ENCODE measurements at places on chromosomes 1 and 21. TPM values are rescaled to one million over a fixed set of nuclear protein-coding genes. Genes with fewer than 3 reads are reported as not detected.

DNA sequence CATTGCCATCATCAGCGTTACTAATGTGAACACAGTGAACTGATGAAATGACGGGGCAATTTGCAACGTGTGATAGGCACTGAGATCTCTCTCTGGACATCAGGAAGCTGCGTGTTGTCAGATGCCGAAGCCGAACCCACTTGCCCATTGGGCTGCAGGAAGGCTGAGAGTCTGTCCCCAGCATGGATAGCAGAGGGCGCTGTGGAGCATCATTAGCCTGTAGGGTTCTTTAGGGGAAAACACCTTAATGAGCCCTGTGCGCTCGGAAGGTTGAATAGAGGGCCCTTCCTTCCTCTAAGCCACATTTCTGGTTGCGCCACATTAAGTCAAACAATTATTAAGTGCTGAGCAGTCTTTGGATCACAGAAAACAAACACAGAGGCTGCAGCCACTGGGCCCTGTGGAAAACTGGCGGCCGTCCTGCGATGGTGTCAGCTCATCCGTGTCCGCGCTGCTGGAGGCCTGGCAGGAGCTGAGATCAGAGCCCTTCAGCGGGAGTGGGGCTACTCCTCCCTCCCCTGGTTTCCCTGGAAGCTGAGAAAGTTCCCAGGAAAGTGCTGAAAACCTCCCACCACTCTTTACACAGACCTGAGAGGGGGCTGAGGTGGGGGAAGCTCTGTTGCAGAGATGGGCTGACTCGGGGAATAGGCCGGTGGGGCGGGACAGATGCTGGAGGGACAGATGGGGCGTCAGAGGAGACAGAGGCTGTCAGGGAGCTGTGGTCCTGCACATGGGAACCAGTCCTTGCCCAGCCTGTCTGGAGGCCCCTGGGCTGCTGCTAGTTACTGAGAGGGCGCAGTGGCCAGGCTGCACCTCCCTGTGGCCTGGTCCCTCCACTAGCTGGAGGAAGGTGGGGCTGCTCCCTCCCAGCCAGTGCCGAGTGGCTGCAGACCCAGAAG lies 12.7 kb downstream of the TFF2 start:
- DNase-seq, result peak; percentile 9

DNA sequence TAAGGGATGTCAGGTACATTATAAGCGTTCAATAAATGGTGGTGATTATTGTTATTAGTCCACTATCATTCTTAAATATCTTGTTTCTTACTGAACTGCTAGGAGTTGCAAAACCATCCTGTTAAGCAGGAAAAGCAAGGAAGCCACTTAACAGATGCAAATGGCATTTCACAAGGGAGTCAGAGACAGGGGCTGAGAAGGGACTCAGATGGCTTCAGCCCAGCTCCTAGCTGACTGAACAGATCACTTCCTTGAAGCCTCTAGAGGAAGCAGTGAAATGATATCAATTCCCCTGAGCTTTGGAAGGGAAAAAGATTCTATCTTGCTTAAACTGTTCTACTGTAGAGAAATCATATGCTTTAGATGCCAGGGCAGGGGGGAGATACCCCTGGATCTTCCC lies 151.5 kb downstream of the ST6GALNAC5 start:
- no peak for DNase-seq

DNA sequence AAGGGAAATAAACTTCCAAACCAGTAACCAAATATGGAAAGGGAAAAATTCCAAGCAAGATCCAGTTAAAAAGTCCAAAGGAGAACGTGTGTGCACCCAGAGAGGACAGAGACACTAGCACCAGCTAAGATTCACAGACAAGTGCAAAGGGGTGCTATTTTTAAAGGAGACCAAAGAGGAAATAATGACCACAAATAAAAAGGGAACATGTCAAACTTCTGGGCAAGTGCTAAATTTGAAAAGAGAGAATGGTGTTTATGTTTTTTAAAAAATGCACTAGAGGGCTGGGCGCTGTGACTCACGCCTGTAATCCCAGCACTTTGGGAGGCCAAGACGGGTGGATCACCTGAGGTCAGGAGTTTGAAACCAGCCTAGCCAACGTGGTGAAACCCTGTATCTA lies 8.6 kb downstream of the JAM2 start:
- no peak for DNase-seq

DNA sequence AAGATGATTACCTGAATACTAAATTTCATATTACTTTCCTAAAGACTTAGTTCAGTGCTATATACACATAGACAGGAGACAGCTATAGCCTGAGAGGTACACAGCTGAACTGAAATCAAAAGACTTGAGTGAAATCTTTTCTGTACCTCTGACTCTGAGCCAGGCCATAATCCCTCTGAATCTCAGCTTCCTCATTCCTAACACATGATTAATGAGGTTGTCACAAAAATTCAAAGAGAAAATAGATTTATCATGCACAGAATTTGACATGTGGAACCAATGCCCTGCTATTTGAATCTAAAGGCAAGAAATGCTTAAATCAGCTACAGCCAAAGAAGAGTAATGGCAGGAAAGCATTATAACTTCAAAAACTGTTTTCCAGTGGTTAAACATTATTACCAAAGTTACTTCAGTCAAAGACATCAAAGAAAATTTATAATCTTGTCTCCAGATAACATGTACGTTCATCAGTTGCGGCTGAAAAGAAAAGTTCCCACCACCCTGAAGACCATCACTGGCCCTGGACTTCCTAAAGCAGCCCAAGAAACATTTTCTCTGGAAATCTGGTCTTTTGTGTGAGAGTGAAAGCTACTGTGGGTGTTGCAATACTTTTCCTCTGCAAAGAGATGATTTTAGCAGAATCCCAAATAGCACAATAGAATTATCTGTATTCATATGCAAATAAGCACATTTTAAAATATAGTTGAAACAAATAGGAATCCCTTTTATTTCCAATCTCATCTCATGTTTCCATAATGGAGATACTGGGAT lies 13.8 kb upstream of the ATP1A1 start:
- no peak for DNase-seq

GRCh38 chr1:231919886-231920285 lies 293.3 kb downstream of the DISC1 start:
- no peak for DNase-seq

DNA sequence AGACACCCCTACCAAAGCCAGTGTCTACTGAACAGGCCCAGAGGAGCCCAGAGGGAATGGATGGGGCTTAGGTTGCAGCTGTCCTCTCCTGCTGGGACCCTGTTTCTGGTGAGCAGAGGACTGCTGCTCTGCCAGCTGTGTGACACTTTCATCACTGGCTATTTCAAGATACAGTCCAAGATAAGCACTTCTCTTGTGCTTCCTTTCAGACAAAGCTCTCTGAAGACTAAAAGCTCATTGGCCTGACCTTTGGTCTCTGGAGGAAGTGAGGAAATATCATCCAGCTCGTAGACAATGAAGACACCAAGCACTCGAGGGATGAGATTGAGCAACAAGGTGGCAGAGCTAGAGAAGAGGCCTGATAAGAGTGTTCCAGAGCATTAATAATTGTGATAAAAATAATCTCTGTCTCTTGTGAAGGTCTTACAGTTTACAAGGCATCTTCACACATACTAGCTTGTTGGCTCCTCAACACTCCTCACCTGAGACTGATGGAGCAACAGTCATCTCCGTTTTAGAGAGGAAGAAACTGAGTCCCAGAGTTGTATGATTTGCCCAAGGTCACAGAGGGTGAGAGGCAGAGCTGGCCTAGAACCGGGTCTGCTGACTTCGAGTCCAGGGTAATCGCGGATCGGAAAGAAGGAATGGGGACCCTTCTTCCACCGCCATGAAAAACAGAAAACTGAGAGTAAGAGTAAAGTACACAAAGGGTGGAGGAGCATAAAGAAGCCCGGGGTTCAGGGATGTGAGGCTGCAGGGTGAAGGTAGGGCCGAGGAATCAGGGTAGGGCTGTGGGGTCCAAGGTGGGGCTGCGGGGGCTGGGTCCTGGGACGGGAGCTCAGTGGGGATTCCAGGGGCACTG lies 666 bp downstream of the PAFAH2 start:
- no peak for DNase-seq

Gene MATN1
- not detected for total RNA-seq

- no peak for DNase-seq
These were observed 642 bp downstream of the RSRP1 start for GRCh38 chr1:25246600-25247023.

DNA sequence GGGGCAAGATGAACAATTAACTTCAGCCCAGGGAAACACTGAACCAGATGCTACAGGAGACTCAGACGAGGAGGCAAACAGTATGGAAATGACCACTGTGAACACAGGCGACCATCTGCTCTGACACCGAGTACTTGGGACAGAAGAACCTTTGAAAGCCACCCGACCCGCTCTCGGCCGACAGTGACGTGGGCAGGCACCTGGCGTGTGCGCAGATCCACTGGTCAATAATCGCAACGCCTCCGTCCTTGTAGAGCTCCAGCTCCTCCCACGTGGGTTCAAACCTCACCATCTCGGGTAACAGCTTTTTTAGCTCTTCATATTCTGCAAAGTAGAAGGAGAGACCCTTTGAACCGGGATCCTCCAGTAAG lies 20.3 kb downstream of the POFUT2 start:
- DNase-seq, result no peak

DNA sequence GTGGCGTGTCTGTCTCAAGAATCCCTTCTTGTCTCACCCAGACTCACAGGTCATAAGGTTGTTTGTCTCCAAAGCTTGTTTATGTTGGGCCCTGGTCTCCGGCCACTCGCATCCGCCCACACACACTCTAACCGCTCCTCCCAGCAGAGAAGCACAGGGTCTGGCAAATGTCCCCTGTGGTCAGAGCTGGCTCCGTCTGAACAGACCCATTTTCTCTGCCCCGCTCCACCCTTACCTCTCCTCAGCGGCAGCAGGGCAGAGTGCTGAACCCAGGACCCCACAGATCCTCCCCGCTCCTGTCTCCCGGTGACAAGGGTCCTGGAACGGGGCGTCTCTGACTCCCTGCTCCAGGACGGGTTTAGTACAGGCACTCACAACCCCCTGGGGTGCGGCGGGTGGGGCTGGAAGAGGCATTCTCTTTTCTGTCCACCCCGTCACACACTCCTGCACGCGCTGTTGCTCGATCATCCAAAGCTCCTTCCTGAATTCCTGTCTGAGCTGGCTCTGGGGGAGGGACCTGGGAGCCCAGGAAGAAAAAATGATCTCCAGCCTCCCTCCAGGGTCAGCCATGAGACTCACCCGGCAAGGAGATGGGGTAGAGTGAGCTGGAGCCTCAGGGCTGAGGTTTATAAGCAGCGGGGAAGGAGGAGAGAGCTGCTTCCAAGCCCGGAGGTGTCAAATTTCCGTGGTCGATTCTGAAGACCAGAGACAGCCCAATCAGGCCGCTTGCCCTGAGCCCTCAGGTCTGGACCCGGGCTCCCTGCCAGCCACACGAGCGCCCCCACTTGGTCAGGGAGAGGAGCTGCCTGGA lies at the start of gene S100A13:
Gene S100A13 (minus strand): TSS at position 602 of the 811 bp plus-strand sequence. CDS start 1,033 bp downstream, outside the sequence.
- DNase-seq, result peak; percentile 67

DNA sequence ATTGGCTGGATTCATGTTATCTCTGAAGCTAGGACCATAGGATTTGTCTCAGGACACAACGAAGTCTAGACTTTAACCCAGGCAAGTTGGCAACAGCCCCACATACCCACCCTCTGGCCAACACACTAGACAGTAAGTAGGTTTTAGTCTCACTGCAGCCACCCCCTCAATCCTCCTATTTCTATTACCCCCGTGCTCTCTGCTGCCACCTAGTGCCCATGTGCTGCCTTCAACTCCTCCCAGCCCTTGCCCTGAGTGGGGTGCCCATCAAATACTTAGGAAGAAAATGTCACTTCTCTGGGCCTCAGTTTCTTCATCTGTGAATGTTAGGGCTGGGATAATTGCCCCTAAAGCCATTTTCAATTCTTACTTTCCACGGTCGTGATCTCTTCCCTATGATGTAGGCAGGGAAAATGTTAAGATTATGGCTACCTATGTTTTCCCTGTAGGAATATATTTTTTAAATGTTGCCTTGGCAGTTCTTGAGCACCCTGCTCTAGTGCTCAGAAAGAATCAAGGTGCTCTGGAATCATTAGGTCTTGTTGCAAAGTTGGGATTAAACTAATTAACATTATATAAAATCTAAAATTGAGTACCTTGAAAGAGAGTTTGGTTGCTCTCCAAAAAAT lies 213.0 kb downstream of the LMX1A start:
- no peak for DNase-seq

DNA sequence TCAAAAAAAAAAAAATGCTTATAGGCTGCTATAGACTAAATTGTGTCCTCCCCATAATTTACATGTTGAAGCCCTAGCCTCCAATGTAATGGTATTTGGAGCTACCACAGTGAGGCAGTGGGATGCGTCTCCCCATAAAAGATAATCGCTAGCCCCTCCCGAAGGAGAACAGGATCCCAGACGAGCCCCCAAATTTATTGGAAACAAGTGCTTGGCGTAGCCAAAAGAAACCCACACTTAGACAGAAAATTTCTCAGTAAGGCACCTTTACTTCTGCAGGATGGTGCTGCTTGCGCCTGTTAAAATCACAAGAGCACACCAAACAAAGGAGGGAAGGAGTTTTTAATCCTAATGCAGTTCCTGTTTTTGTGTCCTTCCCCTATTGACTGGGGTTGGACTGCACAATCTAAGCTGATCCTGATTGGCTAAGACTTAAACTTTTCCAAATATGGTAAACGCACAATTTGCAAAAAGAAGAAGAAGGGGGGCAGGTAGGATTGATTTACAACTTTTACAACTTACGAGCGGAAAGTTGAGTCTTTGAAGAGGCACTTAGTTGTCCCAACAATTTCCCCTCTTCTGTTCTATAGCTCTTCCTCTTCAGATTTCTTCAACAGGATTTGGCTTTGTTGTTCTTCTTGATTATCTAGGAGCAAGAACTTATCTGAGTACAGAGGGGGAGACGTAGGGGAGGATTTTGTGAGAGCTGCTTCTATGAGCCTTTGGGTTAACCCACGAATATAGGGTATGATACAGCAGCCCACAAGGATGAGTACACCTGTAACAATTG lies 3.0 kb upstream of the IPP start:
- DNase-seq, result no peak

Gene ZNF648
- total RNA-seq, result not detected

GRCh38 chr1:227077783-227078182 lies 137.7 kb downstream of the COQ8A start:
- DNase-seq, result no peak

Gene TNFRSF9
- 6.7 TPM for total RNA-seq

DNA sequence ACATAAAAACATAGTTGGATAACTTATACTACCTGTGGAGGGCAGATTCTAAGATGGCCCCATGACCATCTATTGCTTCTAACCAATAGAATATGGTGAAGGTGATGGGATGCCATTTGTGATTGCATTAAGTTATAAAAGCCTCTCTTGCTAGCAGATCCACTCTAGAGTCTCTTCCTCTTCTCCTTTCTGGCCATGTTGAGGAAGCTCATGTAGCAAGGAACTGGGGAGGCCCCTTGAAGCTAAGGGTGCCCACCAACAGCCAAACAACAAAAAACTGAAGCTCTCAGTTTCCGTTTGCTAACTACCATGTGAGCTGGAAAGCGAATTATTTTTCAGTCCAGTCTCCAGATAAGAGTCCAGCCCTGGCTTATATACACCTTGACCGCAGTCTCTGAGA lies 16.0 kb upstream of the AGO1 start:
- no peak for DNase-seq

Gene TNFSF4
- total RNA-seq, result 11.7 TPM

GRCh38 chr1:78606274-78606673 lies 14.0 kb upstream of the IFI44L start:
- DNase-seq, result no peak

Data from glomerular endothelial cell (primary cell).